NCI-H748 treated with DMSO at 0.1 percent for 48 hours (cell line): ENCODE measurements at places on chromosomes 7 and 10.
A peak's percentile ranks its signal among the peaks of the same experiment; 100 is the strongest.

- DNase-seq, result no peak
These were observed 53.4 kb upstream of the FHIP2A start for GRCh38 chr10:114767986-114768821.

- DNase-seq, result no peak
These were observed 56.4 kb upstream of the CCDC6 start for GRCh38 chr10:59962756-59963155.

DNA sequence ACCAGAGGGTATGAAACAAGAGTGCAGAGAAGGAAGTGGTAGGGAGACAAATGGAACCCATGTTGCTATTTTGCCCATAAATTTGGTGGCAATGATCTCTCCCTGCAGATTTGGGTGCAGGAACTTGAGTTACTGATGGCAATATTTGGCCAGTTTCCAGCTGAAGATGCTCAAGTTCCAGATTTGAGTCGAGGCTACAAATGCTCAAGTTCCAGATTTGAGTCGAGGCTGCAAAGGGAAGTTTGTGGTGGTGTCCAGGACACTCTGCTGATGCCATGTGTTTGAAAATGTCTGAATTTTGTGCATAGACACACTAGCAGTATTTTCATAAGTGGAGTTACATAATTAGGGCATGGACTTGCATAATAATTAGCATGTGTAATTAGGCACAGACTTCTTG is 40.8 kb downstream of the TBXAS1 start:
- DNase-seq, result no peak

DNA sequence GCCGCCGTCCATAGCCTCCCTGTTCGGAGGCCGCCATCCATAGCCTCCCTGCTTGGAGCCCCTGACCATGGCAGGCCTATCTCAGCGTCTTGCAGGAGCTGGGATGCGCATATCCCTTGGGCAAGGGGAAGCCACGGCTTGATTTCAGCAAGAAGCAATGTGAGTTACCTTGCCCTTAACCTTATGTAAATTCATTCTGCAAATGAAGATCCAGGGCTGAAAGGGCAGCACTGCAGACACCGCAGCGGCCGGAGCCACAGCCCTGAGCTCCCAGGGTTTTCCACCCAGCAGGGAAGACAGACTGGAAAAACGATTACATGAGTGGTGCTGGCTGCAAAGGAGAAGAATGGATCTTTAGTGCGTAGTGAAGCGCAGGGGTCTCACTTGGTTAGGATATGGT is 95.8 kb downstream of the SEC61G start:
- DNase-seq, result no peak

GRCh38 chr10:114634609-114634979 is 23.5 kb downstream of the ABLIM1 start:
- DNase-seq, result no peak

GRCh38 chr7:152335900-152336571 is 99.8 kb downstream of the KMT2C start:
- DNase-seq, result no peak

GRCh38 chr10:120982507-120982906 is 131.3 kb downstream of the WDR11 start:
- no peak for DNase-seq

DNA sequence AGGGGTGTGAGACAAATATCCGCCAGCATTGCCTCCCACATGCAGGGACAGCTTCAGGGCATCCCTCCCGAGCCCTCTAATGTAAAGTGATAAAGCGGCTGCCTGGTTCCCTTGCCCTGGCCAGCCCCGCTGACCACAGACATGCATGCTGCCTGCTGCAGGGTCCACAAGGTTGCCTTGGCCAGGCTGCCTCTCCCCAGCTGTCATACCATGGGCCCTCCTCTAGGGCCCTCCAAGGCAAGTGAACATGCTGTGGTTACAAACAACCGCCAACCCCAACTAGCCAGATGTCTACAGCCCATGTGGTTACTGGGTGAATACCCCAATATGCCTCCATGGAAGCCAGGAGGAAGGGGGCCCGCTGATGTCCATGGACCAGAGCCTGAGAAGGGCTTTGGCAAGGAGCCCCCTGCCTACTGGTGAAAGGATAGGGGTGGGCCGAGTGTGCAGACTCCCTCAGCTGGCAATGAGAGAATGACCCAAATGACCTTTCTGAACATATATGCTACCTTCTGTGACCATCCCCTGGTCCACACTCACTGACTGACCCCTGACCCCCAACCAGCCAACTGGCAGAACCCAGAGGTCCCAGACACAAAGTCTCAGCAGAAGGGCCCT is 37.4 kb downstream of the GRID1 start:
- DNase-seq, result no peak

DNA sequence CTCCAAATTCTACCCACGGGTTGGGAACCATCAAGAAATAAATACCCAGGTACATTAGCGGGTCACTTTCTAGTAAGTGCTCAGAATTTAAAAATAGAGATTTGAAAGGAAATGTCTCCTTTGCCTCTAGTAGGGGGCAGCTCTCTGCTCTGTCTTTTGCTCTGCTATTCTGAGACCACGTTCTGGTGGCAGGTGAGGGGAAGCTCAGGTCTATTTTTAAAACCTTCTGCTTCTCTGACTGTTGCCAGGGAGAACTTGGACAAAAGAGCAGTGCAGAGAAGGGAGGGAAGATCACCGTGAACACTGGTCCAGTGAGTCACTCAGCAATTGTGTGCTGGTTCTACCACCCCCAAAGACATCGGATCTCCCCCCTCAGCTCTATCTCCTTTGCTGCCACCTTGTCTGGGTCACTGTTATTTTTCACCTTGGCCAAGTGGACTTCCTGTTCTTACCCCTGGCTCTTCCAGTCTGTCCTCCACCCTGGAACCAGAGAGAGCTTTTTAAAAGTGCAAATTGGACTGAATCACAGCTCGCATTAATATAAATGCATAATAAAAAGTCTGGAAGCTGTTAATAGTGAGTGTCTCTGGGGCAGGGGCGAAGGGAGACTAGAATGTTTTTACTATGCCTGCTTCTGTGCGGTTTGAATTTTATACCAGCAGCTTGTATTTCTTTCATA is 72.4 kb upstream of the LOXL4 start:
- DNase-seq, result no peak

GRCh38 chr7:130010689-130011412 is 40.3 kb downstream of the ZC3HC1 start:
- peak; percentile 47 for DNase-seq

- DNase-seq, result no peak
These were observed 18.3 kb downstream of the KLLN start for GRCh38 chr10:87844837-87845623.

- no peak for DNase-seq
These were observed 83.8 kb upstream of the TMEM168 start for GRCh38 chr7:112873831-112874553.

DNA sequence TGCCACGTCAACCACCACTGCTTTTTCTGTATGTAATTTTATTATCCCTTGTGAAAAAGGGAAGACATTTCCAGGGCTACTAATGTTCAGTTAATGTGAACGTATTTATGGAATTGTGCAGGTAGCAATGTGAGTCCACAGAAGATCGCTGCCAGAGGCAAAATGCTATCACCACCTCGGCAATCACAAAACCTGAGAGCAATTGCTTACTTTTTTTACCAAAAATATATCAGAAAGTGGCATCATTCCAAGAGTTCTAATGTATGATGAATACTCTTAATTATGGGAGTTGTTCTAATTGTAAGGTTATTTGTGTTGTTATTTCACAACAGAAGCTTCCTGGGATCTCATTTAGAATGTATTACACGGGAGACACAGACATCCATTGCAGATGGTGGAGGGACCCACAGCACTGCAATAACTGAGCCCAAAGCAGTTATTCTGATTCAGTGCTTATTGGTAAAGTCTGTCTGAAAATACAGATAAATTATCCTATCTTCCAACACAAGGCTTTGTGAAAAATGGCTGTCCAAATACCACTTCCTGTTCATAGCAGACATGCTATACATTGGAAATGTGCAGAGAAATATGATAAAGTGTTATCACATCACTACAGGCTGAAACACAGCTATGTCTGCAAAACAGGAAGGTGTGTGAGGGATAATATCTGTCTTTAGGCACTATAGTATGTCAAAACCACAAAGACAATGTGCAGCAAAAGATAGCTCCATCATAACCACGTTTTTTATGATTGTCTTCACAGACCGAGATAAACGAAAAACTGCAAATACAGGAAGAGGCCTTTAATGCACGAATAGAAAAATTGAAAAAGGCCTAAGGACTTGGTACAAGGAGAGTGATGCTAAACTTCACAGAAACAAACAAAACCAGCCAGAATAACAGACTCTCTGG is 102.7 kb downstream of the CABCOCO1 start:
- no peak for DNase-seq

GRCh38 chr10:85600026-85600743 is 766.4 kb downstream of the GRID1 start:
- DNase-seq, result no peak

GRCh38 chr7:70673778-70674570 is 458.0 kb upstream of the GALNT17 start:
- DNase-seq, result peak; percentile 27

GRCh38 chr10:18340496-18341051 is 200.3 kb downstream of the CACNB2 start:
- DNase-seq, result no peak

DNA sequence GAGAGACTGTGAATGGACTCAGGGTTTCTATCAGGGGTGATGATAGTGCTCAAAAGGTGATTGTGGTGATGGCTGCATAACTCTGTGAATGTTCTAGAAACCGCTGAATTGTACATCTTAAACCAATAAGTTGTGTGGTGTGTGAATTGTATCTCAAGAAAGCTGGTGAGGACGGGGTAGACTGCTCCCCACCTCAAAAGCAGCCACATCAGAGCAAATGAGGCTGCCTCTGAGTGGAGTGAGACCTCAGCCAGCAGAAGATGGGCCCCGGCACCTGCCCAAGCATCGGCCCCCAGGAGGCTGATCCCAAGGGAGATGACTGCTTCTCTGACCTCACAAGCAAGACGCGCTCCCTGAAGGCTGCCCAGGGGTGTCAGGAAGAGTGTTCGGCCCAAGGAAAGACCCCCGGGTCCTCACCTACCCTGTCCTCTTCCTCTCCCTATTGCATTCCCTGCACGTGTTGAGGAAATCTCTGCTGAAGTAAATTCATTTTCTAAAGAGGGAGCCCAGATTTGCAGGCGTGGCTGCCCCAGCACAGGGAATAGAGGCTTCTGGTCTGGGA is 279.3 kb upstream of the SHH start:
- DNase-seq, result no peak

DNA sequence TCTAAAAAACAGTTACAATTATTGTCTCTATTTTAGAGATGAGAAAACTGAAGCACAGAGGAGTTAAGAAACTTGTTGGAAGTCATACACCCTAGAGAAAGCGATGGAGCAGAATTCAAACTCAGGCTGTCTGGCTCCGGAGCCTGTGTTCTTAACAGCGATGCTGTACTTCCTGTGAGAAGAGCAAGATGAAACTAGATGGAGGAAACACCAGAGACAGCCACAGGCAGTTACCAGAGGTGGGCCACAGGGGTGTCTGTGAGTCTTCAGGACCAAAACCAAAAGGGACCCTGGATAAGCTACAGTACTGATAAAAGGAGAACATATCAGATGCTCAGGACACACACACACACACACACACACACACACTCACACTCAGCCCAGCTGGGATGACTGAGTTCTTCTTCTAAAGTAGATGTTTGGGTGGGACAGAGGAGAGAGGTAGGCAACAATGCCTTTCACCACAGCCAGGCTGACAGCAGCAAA is 289.2 kb downstream of the FZD1 start:
- no peak for DNase-seq

GRCh38 chr7:122544463-122544862 is 154.5 kb downstream of the RNF133 start:
- DNase-seq, result no peak
